Fibroblast of villous mesenchyme (primary cell): ENCODE measurements at places on chromosomes 16 and 17.

GRCh38 chr17:19647697-19648474, 665 bp upstream of the ALDH3A2 start:
- peak; percentile 75 for DNase-seq

DNA sequence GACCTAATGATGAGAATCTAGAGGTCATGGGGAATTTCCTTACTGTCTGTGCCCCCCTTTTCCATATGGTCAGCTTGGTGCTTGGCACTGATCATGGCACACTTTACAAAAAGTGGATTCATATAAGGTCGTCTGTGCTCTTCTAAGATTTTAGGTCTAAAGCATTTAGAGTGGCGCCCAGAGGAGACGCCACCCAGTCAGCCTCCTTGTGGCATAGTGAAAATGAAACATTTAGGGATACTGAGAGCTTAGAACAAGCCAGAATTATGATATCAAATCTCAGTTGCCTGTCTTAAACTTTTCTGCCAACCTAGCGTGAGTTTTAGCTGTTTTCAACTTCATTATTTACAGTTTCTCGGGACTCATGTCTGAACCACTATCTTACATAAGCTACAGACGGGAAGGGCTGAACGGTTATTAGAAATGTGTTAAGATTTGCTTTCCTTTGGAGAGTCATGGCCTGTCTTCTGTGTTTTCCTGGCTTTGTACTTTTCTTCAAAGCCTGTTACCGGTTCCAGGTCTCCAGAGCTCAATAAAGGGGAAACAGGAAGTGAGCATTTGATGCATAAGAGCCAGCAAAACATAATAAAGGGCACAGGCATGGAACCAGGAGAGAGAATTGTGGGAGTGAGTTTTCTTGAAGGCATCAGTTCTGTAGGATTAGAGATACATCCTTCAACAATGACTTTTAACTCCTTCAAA, 13.7 kb downstream of the ZNRF1 start:
- DNase-seq = no peak

GRCh38 chr17:41967141-41967920, 736 bp downstream of the CNP start:
- no peak for DNase-seq

DNA sequence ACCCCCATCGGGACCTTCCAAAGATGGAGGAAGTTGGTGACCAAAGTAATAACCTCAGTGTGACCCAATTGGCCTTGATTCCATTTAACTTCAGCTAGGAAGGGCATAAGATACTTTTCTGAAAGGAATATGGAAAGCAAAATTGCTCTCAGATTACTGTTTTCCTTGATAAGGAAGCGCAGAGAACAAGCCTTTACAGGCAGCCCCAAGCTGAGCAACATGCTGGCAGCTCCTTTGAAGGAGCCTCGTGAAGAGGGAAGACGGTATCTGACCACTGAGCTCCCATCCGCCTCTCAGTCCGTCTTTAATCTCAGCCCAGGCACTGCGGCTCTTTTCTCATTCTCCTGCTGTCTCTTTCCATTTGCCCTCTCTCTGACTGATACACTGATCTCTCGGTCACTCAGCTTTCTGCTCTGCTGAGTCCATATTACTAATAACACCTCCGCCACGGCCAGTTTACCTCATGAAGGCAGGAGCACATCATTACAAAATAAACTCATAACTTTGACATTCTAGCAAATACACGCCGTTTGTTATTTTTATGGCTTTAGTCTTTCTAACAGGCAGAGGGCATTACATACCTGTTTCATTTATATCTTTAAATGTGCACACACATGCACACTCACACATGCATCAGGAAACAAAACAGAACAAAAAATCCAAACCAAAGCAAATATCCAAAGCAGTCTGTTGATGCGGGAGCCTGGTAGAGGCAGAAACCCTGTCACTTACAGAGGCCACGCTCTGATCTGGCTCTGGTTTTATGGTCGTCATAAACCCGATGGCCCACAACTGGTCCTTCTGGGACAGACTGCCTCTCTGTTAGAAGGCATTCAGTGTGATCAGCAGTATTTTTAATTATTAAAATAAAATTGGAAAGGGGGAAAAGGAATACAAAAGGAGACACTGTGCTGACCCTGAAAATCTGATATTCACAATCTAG, 183.2 kb downstream of the AATF start:
- DNase-seq = no peak

DNA sequence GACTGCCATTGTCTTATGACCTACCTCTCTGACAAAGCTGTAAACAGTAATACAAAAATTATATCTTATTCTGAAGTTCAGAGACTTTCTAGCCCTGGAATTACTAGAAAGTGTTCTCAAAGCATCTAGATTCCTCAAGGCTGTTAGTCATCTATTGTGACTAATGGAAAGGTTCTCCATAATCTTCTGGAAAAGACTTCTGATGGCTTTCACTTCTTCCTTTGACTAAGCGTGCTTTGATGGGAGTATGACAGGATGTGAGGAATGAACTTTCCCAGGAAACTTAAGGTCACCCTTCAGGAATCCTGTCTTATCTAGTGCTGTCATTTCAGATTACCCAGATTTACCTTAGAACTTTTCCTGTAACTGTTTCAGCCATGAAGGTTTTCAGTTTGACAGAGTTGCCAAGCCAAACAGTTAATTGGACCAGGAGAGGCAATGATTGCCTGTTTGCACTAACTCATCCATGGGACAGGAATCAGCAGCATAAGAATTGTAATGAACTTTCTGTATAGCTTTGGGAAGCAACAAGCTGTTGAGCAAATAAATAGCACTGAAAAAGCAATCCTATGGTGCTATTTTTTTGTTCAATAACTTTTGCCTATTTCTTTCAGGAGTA, 43.5 kb downstream of the AP2B1 start:
- DNase-seq = peak; percentile 15

DNA sequence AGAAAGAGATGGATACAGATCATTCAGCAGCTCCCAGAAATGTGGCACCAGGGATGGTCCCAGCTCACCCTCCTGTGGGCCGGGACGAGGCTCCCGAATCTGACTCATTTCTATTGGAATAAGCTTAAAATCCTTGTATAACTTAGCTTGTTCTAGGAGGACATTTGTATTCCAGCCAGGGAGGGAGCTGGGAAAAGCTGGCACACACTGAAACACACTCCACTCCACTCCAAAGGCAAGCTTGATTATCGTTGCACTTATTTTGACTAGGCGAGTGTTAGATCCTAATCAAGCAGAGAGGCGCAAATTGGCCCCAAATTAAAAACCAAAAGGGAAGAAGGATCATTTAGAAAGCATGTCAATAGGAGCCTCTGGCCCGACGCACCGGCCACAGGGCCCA, 339.5 kb downstream of the HS3ST4 start:
- DNase-seq = no peak

- no peak for DNase-seq
These were observed 1.4 kb upstream of the PAGR1 start for GRCh38 chr16:29814592-29814991.

DNA sequence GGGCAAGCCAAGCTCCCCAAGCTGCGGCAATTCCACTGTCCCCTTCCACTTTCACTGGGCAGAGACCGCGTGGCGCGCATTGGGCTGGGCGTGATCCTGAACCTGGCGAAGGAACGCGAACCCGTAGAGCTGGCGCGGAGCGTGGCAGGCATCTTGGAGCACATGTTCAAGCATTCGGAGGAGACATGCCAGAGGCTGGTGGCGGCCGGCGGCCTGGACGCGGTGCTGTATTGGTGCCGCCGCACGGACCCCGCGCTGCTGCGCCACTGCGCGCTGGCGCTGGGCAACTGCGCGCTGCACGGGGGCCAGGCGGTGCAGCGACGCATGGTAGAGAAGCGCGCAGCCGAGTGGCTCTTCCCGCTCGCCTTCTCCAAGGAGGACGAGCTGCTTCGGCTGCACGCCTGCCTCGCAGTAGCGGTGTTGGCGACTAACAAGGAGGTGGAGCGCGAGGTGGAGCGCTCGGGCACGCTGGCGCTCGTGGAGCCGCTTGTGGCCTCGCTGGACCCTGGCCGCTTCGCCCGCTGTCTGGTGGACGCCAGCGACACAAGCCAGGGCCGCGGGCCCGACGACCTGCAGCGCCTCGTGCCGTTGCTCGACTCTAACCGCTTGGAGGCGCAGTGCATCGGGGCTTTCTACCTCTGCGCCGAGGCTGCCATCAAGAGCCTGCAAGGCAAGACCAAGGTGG, 9.8 kb downstream of the SARM1 start:
- DNase-seq = no peak

GRCh38 chr17:83183951-83184506, 104.6 kb downstream of the METRNL start:
- DNase-seq = no peak

DNA sequence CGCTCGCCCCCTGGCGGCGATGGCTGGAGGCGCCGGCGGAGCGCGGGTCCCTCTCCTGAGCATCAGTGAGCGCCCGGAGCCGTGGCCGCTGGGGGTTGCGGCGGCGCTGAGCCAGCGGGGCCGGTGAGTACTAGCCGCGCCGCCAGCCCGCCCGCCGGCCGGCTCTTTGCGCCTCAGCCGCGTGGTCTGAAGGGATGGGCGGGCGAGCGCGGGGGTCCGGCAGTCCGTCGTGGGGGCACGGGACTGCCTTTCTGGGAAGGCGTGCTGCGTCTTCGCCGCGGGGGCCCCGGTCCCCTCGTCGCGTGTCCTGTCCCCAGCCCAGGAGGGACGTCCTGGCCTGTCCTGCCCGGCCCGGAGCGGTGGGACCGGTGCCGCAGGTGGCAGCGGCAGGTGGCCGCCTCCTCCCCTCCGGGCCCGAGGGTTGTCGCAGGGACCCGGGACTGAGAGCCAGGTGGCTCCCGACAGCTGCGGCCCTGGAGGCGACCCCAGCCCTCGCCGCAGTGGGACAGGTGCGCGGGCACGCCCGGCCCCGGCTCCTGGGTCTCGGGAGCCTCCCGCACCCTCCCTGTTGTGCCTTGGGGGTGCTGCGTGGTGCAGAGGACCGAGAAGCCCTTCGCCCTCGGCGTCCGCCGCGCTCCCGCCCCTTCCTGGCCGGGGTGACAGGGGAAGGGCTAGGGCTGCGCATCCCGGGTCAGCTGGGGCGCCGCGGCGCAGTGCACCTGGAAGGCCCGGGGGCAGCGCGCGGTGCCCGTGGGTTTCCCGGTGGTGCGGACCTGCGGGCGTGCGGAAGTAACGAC, at the start of gene SPECC1:
Gene SPECC1 (plus strand): TSS at position 58 of the 797 bp plus-strand sequence. CDS start 87,293 bp downstream, outside the sequence.
- DNase-seq = peak; percentile 41

DNA sequence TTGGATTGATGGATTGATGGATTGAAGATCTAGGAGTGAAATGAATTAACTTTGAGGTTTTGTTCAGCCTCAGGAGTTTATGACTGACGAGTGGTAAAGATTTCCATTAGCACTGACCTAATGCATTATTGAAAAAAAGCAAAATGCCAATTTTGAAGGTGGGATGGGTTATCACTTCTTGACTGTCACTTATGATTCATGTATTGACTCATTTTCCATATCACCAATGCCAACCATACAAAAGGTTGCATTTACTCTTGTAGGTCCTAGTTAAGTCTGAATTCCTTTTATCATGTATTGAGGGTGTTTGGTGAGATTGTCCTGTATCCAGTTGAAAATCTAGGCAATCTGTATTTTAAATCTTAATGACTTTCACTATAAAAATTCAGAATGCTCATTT, 57.6 kb downstream of the KNOP1 start:
- DNase-seq = no peak

GRCh38 chr17:79054200-79054960, 20.2 kb upstream of the ENGASE start:
- no peak for DNase-seq

GRCh38 chr17:59154292-59154720, 680 bp downstream of the SKA2 start:
- peak; percentile 56 for DNase-seq

GRCh38 chr16:80719573-80719972, 84.8 kb downstream of the CDYL2 start:
- no peak for DNase-seq

- peak; percentile 42 for DNase-seq
These were observed 946 bp downstream of the STUB1 start for GRCh38 chr16:680967-681745.

DNA sequence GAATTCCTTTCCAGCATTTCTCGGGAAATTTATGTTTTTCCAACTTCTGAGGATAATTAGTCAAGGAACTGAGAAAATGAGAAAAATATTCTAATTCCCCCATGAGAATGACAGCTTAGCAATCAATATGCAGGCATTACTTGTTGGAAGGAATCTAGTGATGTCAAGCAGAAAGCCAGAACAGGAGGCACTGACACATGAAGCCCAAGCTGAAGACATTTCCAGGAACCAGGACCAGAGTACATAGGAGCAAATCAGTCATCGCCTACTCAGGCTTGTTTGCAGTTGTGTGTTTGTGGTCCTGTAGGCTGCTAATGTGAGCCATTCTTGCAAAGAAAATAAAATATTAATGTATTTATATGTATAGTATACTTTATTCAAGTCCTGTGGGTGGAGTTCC, 89.7 kb downstream of the SALL1 start:
- no peak for DNase-seq

GRCh38 chr17:83103943-83104311, 24.5 kb downstream of the METRNL start:
- DNase-seq = peak; percentile 49

GRCh38 chr16:84044118-84044488, 1.5 kb upstream of the SLC38A8 start:
- DNase-seq = peak; percentile 36

- peak; percentile 89 for DNase-seq
These were observed 254.5 kb upstream of the CACNG5 start for GRCh38 chr17:66580184-66580955.

DNA sequence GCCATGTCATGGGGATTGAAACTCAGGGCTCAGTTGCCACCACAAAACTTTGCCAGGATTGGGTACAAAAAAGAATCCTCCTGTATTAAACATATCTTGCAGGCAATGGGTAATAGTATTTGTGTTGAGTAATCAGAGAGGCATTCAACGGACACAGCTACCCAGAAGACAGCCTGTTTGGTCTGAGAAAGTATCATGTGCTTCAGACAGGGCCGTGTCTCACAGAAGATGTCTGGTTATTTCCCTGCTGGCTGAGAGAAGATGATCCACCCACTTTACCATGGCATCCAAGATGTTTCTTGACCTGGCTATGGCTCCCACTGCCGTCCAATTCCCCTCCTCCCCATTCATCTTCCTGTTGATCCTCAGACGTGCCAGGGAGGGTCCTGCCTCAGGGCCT, 304.3 kb upstream of the XYLT1 start:
- DNase-seq = no peak

- peak; percentile 48 for DNase-seq
These were observed 2.9 kb upstream of the CARMIL2 start for GRCh38 chr16:67641779-67642708.

- peak; percentile 89 for DNase-seq
These were observed 36.2 kb downstream of the RGS9 start for GRCh38 chr17:65173284-65173793.

- no peak for DNase-seq
These were observed 23.1 kb downstream of the MRC2 start for GRCh38 chr17:62650587-62650986.
